ENCODE measurements at places on chromosomes 1 and 21.

DNA sequence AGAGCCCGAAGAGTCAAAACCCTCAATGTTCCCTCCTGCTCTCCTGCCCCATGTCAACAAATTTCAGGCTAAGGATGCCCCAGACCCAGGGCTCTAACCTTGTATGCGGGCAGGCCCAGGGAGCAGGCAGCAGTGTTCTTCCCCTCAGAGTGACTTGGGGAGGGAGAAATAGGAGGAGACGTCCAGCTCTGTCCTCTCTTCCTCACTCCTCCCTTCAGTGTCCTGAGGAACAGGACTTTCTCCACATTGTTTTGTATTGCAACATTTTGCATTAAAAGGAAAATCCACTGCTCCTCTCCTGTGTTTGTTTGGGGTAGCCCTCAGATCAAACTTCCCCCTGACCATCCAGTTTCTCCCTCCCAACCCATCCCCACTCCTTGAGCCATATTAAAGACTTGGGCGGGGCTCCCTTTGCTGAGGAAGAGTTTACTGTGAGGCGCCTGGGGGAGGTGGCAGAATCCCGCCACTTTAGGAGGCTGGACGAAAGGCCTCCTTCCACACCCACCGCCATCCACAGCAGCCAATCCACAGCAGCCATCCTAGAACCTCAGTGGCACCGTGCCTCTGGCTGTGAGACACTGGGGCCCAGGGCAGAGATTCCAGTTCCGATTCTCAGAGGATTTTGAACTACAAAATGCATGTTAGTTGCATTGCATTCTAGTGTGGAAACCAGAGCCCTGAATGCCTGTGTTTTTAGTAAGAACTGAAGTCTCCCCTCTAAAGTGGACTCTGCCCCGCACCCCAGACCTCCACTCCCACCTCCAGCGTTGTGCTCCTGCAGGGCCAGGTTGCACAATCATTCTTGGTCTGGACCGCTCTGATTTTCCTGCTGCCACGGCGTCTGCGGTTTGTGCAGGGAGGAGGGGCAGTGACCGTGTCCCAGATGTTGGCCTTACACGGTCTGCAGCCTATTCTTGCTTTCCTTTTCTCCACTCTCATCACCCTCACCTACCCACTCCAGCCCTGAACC, 3.0 kb downstream of the OLFML3 start:
- DNase-seq, result no peak

GRCh38 chr1:234529950-234530237, 50.9 kb upstream of the TARBP1 start:
- DNase-seq, result no peak

- DNase-seq, result no peak
These were observed 1.4 kb upstream of the DPM3 start for GRCh38 chr1:155141749-155142148.

DNA sequence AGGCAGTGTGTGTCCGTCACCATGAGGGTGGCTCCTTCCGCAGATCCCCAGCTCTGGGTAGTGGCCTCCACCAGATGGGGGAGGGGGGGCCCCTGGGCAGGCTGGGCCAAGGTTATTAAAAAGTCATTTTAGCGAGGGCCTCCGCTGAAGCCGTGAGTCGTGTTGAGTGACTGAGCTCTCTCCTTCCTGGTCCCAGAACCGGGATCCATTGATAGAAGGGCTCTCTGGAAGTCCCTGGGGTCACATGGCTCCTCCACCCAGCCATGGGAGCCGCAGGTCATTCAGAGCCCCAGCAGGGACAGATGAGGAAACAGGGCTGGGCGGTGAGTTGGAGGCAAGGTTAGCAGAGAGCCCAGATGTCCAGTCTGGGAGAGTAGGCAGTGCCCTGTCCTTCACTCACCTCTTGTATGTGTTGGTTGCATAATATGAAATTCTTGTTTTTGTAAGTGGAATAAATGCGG, 12.9 kb downstream of the MIIP start:
- no peak for DNase-seq

DNA sequence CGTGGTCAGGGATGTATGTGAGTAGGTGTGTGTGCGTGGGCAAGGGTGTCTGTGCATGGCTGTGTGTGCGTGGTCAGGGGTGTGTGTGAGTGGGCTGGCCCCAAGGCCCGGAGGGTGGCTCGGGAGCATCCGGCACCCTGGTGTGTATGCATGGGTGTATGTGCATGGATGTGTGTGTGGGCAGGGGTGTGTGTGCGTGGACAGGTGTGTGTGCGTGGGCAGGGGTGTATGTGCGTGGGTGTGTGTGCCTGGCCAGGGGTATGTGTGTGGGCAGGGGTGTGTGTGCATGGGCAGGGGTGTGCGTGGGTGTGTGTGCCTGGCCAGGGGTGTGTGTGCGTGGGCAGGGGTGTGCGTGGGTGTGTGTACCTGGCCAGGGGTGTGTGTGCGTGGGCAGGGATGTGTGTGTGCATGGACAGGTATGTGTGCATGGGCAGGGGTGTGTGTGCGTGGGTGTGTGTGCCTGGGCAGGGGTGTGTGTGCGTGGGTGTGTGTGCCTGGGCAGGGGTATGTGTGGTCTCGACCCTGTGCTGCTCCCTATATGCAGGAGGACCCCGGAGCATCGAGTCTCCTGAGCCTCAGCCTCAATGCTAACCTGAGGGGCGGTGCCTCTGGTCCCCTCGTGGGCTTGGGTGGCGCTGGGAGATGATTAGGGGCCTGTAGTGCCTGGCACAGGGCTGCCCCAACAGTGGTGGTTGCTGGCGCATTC, 16.3 kb downstream of the ARHGEF16 start:
- no peak for DNase-seq

DNA sequence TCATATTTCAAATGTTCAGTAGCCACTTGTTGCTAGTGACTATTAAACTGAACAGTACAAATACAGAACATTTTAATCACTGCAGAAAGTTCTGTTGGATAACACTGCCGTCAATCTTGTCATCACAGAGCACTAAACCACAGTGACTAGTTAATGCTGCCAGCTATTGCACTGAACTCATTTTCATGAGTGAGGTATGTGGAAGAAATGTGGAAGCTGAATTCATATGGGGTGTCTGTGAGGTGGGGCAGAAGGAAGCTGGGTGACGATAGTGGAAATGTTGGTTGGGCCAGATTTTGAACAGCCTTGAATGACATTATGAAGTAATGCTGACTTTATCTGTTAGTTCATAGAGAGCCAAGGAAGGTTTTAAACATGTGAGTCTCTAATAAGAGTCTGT, 49.6 kb downstream of the OSBPL9 start:
- DNase-seq, result no peak

Measured in stimulated activated CD4-positive, alpha-beta T cell treated with anti-CD3 and anti-CD28 coated beads, TNF-alpha, amount 100 ng/mL, for 4 hours (primary cell).